GM04503 (cell line): ENCODE measurements at places on chromosomes 7 and 10.

- DNase-seq: no peak
Measured at GRCh38 chr10:55330486-55330885, 529.5 kb upstream of the PCDH15 start.

DNA sequence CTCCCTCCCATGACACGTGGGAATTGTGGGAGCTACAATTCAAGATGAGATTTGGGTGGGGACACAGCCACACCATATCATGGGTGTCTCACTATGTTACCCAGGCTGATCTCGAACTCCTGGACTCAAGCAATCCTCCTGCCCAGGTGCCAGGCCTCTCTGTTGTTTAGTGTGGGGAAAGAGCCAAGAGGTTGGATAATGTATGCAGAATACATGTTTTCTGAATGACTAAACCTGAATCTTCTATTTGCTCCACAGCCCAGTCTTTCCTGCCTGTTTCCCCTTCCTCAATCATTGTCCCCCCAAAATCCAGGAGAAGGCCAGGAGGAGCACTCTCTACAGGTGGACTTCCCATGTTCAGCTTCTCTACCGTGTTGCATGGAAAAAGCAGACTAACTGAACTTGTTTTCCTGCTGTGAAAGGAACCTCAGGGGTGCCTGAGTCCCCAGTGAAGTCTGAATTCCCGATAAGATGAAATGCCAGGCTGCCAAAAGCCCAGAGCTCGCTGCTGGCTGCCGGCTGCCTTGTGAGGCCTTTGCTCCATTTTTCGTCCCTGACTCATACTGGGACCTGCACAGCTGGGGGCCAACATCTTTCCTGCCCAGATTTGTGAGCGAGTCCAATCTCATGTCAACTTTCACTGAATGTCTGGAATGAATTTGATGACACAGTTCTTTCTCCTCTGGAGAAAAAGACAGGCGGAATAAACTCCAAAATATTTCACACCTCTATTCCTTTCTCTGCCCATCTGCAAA, 588.0 kb downstream of the CALN1 start:
- DNase-seq: no peak

- DNase-seq: no peak
Measured at GRCh38 chr10:27500096-27500495, 4.0 kb upstream of the RAB18 start.

- no peak for DNase-seq
Measured at GRCh38 chr7:29424984-29425309, 138.7 kb upstream of the PRR15 start.

GRCh38 chr10:71213127-71213621, 804 bp downstream of the UNC5B start:
- DNase-seq: no peak

DNA sequence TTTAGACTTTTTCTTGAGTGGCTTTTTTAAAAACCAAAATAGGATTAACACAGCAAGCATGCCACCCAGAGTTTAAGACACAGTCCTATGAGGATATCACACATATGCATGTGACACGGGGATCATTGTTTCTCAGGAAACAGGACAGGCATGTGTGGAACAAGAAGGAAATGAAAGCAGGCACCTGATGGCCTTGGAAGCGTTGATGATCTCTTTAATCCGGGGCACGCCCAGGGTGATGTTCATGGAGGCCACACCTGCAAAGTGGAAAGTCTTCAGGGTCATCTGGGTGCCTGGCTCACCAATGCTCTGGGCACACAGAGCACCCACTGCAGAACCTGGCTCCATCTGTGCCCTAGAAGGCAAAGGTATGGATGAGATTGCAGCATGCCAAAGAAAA, 44.3 kb downstream of the POLR3A start:
- no peak for DNase-seq

DNA sequence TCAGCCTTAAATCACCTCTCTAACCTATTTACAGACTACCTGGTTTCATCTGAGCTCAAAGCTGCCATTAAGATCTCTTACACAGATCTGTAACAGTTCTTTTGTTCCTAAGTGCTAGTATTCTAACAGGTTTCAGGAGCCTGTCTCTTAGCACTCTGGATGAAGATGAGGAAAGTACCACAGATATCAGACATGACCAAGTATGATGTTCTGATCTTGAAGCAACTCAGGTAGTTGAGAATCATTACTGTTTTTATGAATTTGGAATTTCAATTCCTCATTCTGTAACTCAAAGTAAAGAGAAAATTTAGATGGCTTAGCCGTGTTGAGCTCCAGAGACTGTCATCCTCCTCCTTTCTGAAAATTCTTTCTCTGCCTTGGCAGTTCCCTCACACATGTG, 30.8 kb downstream of the CCDC186 start:
- DNase-seq: no peak

GRCh38 chr7:133977409-133978274, 149.5 kb upstream of the LRGUK start:
- DNase-seq: no peak

DNA sequence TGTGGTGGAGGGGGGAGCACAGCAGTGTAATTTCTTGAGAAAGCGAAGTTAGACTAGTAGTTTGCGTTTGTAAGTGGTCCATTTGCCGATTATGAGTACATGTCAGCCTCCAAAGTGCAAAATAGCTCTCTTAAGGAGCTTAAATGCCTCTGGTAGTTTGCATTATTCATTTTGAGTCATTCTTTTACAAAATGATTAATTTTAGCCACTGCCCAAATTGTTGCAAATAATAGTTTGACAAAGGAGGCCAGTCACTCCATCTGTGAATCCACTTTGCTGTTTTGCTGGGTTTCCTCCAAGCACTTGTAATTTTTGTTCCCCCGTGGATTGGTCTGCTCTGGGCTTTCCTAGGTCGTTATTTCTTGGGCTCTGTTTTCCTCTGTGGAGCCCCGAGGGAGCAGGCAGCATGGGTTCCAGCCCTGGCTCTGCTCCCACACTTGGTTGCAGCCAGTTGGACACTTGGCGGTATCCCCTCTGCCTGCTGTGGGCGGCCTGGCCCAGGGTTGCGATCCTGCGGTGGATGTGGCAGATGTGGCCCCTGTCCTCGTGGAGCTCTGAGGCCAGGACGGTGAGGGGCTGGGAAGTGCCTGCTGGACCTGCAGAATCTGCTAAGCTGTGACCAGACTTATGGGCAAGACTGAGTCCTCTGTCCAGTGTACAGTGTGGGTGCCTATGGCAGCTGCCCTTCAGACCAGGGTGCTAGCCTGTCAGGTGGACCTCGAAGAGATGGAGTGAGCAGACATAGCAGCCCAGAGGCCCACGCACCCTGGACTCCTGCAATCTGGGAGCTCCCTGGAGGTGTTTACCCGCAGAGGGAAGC, 129.1 kb upstream of the BTBD16 start:
- DNase-seq: no peak

GRCh38 chr7:128219636-128220035, 21.4 kb upstream of the LEP start:
- DNase-seq: no peak

DNA sequence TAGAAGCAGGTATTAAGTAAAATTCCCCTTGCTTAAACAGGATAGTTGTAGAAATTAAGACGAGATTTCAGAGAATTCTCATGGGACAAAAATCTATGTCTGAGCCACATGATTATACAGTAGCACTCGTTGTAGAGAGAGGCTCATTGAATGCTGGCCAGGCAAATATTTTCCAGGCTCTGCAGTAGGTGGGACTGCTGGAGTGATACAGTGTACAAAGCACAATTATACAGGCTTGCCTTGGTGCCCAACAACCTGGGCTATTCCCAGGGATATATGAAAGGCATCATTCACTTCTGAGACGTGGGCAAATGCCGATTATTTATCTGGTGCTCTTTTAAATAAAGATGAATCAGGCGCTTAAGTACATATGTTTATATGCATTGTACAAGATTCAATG, 380.6 kb downstream of the PHTF2 start:
- no peak for DNase-seq

- DNase-seq: no peak
Measured at GRCh38 chr7:32223071-32223650, 153.0 kb upstream of the PDE1C start.

GRCh38 chr10:3222068-3222467, 49.5 kb upstream of the PITRM1 start:
- no peak for DNase-seq

GRCh38 chr10:58818900-58819299, 306.2 kb downstream of the BICC1 start:
- DNase-seq: no peak

- DNase-seq: no peak
Measured at GRCh38 chr10:97923057-97923456, 73.4 kb downstream of the GOLGA7B start.

- DNase-seq: no peak
Measured at GRCh38 chr7:127041689-127042452, 210.9 kb downstream of the GRM8 start.

GRCh38 chr10:73577788-73578187, 13.4 kb downstream of the USP54 start:
- DNase-seq: no peak

DNA sequence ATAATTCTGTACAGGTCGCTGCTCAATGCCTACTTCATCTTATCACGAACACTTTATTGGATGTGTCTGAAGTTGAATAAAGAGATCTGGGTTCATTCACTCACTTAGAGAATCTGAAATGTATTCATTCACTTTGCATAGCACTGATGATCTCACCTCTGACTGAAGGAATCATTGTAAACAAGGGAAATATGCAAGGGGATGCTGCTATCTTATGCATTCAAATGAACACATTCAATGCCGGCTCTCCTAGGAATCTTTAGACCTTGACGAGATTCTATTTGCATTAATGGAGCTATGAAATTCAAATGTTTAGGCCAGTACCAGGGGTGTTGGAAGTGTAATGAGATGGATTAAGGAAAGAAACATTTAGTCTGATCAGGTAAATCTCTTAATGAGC, 200.6 kb upstream of the COBL start:
- DNase-seq: no peak

- DNase-seq: peak; percentile 89
Measured at GRCh38 chr10:89278034-89278535, 23.8 kb upstream of the IFIT2 start.

- DNase-seq: no peak
Measured at GRCh38 chr7:41882745-41883420, 180.0 kb upstream of the INHBA start.
